Body of pancreas (tissue), 4 donors: ENCODE measurements at places on chromosomes 3 and 15. TPM values are rescaled to one million over a fixed set of nuclear protein-coding genes. Genes with fewer than 3 reads are reported as not detected.

The PLAAT1 gene
- total RNA-seq, result not detected

The CBLB gene
- total RNA-seq, result 40.5 TPM

GRCh38 chr15:67547836-67548235 lies 5.3 kb downstream of the MAP2K5 start:
- DNase-seq, result no peak

- peak; percentile 27 for DNase-seq
Measured at GRCh38 chr3:185656321-185656840, 70.3 kb downstream of the SENP2 start.

DNA sequence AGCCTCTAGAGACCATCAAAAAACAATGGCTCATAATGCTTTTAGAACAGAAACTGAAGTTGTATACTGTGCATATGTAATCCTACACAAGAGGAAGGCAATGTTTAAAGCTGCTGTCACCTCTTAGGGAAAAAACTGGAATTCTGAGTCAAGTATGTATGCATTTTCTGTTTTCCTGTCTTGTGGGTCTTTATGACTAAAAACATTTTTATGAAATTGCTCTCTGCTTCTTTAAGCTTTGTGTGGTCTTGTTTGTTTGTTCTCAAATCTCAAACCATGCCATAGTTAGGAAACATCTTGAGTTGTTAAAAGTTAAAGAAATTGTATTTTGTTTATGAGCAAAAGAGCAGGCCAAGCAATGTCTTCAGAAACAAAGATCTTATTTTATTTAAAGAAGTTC lies 80.9 kb upstream of the SOX2 start:
- no peak for DNase-seq

GRCh38 chr3:106120356-106120755 lies 251.5 kb upstream of the CBLB start:
- DNase-seq, result no peak

- no peak for DNase-seq
Measured at GRCh38 chr3:29503958-29504357, 223.1 kb downstream of the RBMS3 start.

GRCh38 chr3:194397757-194398312 lies 1.2 kb downstream of the GP5 start:
- DNase-seq, result no peak

- no peak for DNase-seq
Measured at GRCh38 chr15:25830844-25831451, 32.2 kb downstream of the ATP10A start.
